ENCODE measurements at places on chromosomes 7 and 10.

DNA sequence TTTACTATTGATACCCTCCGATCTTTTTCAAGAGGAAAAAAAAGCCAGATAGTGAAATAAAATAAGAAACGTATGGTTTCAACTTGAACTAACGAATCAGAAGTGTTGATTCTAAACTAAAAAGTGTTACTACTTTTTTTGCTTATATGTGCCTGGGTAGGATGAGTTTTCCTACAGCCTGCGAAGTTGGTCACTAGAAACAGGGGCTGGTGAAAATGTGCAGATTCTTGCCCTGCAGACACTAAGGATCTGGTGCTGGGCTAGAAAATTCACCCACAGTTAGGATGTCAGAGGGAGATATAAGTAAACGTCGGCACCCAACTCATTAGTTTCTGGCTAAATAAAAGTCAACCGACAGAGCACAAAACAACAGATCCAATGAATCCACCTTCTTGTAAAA, 298.7 kb upstream of the NFE2L3 start:
- DNase-seq: peak; percentile 33

GRCh38 chr7:157793973-157794745, 457.4 kb downstream of the DNAJB6 start:
- DNase-seq: no peak

GRCh38 chr10:63901228-63901627, 380.0 kb downstream of the REEP3 start:
- peak; percentile 15 for DNase-seq

GRCh38 chr7:154252046-154252445, 199.8 kb downstream of the DPP6 start:
- DNase-seq: no peak

DNA sequence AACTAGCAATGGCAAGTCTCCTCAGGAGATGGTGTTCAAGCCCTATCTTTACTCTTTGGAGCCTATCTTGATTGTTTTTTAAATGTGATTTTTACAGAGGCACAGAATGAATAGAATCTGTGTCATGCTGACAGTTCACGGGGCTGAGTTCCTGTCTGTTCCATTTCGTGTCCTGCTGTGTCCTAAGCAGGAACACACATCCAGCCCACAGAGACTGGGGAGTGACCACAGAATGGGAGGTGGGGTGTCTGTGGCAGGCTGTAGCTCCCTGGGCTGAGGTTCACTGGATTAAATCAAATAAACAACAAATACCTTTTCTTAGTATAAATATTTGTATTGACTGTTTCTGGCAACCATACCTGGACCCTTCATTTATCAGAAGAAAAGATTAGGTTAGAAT, 73.4 kb upstream of the CARD11 start:
- DNase-seq: no peak

DNA sequence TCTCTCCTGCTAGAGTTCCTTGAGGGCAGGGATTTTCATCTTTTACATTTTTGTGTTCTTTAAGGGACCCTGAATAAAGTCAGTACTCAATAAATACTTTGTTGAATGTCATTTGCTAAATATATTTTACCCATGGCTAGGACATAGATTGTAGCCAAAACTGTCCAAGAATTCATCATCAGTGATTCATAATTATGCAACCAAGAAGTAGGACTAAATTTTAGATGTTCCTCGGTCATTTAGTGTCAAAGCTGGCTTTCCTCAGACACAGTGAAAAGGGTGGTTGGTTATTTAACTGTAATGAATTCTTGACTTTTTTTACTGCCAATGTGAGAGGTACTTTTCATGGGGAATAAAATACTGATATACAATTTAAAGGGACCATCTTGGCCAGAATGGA, 3.3 kb downstream of the NUDT13 start:
- no peak for DNase-seq

DNA sequence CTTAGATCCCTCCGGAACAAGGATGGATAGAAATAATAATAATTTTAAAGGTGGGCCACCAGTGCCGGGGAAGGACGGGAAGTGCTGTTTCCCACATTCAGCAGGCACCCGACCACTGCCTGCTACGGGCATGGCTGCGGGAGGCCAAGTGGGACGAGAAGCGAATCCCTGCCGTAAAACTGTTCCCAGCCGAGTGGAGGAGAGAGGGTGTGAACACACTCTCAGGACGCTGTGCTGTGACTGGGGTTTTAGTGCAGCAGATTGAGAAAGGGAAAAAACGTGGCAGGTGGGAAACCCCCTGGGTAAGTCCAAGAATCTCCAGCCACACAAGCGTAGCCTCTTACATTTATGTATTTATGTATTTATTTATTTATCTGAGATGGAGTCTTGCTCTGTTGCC, 158.8 kb downstream of the DNAJB6 start:
- no peak for DNase-seq

DNA sequence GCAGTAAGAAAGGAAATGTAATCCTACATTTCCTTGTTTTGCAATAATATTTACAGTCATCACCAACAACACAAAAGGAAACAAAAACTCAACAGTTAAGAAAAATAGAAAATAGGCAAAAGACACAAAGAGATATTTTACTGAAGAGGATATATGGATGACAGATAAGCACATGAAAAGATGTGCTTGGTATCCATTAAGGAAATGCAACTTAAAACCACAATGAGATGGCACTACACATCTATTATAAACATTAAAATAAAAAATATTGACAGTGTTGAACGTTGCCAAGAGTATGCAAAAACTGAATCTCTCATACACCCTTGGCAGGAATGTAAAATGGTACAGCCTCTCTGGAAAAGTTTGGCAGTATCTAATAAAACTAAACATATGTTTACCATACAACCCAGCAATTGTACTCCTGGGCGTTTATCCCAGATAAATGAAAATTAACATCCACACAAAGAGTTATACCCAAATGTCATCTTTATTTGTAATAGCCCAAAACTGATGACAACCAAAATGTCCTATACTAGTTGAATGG, 5.4 kb downstream of the CEP41 start:
- no peak for DNase-seq

GRCh38 chr7:43960933-43961332, 34.7 kb downstream of the UBE2D4 start:
- no peak for DNase-seq

GRCh38 chr7:16515785-16516685, 10.6 kb upstream of the LRRC72 start:
- DNase-seq: no peak

DNA sequence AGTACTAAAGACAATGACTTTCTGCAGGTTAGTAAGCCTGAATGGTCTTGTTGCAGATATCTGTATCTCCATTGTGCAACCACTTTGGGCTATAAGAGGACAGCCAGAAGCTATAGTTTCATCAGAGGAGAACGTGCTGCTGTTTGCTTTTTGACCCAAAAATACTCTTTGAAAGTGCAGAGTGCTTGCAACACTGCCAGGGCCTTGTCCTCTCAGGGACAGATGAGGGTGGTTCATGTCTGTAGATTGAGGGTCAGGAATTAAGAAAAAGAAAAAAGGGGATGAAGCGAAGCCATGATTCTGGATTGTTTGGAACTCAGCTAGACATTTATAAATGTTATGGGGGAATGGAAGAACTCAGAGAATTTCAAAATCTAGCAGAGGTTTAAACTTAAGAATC, 212.5 kb downstream of the SEC23IP start:
- peak; percentile 22 for DNase-seq

GRCh38 chr7:137933270-137934017, 68.4 kb downstream of the CREB3L2 start:
- peak; percentile 54 for DNase-seq

DNA sequence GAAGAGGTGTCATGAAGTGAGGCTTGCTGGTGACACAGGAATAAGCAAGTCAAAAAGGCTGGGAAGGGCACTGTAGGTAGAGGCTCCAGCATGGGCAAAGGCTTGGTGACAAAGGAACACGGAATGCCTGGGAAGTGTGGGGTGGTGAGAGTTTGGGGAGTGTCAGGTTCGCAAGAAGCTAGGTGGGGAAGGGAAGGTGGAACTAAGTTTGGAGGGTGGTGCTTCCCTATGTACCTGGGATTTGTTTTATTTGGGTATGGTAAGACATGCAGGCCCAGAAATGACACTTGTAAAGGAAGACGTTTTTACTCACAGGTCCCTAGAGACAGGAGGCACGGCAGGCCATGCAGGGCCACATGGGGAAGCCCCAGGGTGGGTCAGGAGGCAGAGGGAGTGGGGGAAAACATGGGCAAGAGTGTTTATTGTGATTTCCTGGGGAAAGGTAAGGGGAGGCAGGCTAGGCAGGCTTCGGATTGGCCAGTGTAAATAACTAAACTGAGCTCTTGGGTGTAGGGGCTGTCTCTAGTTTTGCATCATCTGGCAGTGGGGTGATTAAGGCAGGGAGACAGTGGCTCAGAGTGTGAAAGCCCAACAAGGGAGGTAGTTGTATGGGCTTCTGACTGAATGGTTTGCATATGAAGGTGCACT, 52.1 kb downstream of the SH2D4B start:
- peak; percentile 49 for DNase-seq

- DNase-seq: peak; percentile 61
Observed at GRCh38 chr10:79142064-79142491, 73.3 kb downstream of the ZMIZ1 start.

GRCh38 chr10:79295563-79295962, 51.7 kb upstream of the PPIF start:
- DNase-seq: peak; percentile 43

GRCh38 chr7:156389116-156389692, 251.4 kb upstream of the RNF32 start:
- no peak for DNase-seq

- DNase-seq: no peak
Observed at GRCh38 chr7:115754226-115754625, 276.3 kb downstream of the TFEC start.

DNA sequence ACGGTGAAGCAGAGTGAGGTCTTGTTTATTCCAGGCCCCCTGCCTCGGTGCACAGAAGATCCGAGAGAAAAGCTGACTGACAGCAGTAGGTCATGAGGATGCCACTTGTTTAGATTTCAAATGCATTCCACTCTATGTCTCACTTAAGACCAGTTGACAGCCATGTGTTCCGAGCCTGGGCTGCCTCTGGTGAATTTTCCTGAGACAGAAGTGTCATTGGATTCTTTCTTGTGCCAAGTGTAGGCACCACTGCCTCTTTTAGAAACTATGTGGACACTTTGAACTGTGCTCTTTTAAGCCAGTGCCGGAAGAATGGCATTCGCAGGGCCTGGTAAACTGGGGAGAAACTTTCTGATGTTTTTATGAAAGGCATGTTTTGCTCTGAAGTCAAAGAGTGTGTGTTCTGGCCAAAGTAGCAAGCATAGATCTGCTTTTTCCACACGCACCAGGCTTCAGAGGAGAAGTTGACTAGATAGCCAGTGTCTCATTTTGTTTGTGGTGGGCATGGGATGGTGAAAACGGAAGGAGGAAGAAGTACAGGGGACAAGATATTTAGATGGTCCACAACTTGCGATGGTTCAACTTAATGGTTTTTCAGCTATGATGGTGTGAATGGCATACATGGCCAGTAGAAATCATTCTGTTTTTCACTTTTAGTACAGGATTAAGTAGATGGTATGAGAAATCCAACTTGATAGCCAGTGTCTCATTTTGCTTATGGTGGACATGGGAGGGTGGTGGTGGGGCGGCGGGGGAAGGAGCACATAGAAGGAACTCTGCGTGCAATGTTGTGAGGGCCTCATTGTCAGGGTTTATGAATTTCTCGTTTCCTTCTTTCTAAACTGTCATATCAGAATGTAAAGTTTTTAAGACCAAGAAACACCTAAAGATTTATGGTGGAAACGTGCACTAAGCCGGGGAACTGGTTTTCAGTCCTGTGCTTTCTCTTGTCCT, 41.5 kb downstream of the CYP17A1 start:
- DNase-seq: peak; percentile 54

GRCh38 chr7:85736085-85736484, 549.2 kb upstream of the SEMA3D start:
- no peak for DNase-seq

DNA sequence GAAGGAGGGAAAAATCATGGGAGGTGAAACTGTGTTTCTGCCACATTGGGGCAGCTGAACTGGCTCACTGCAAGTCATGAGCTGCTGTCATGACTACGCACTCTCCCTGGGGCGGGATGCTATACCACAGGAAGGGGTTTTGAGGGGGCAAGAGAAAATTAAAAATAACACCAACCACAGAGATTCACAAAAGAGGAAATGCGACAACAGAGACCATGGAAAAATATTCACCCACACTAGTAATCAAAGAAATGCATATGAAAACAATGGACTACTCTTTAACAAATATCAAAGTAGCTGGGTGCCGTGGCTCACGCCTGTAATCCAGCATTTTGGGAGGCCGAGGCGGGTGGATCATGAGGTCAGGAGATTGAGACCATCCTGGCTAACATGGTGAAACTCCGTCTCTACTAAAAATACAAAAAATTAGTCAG, 65.2 kb upstream of the TM9SF3 start:
- peak; percentile 95 for DNase-seq

DNA sequence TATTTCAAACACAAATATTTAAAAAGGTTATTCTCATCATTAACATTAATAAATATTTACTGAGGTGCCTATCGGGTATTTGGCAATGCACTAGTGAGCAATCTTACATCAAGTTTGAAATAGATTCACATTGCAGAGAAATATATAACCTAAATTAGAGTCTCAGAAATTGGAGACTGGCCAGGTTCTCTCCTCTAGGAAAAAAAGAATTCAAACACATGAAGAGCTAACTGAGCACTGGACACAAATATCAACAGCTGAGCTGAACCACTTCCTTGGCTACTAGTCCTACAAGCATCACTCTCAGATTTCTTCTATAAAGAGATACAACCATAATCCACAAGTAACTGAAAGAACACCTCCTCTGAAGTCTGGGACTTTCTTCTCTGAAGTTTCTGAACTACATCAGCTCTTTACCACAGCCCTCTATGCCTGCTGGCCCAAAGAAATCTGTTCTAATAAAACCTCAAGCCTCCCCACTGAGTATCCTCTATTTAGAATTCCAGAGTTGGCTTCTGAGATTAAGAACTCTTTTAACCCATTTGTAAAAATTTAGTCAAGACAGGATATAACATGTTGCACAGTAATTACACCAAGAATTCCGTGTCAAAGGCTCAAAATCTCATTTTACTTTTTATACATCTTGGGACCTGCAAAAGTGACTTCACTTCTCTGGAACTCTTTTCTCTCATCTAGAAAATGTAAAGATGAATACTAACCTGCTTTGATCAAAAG, 45.2 kb downstream of the MTERF1 start:
- no peak for DNase-seq

GRCh38 chr7:82757-83155, 109.6 kb upstream of the FAM20C start:
- DNase-seq: no peak

DNA sequence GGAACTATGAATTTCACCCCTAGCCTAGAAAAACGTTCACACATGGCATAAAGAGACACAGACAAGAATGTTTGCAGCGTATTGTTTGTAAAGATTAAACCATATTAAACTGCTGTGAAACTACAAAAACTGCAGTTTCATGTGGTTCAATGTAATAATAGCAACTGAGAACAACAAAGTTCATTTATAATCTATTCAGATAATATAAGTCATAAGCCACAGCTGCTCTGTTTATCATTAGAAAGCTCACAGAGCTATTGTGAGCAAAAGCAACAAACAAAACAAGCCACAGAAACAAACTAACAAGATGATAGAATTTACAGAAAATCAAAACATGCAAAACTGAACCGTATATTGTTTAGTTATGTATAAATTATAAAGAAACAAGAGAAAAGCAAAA, 113.5 kb downstream of the AHR start:
- no peak for DNase-seq

- no peak for DNase-seq
Observed at GRCh38 chr7:2821842-2822507, 22.1 kb downstream of the GNA12 start.

GRCh38 chr7:113784316-113784715, 134.5 kb downstream of the PPP1R3A start:
- DNase-seq: peak; percentile 12
